ENCODE measurements at places on chromosomes 11 and 22.

GRCh38 chr11:101618709-101619108 is 34.9 kb upstream of the TRPC6 start:
- no peak for DNase-seq

DNA sequence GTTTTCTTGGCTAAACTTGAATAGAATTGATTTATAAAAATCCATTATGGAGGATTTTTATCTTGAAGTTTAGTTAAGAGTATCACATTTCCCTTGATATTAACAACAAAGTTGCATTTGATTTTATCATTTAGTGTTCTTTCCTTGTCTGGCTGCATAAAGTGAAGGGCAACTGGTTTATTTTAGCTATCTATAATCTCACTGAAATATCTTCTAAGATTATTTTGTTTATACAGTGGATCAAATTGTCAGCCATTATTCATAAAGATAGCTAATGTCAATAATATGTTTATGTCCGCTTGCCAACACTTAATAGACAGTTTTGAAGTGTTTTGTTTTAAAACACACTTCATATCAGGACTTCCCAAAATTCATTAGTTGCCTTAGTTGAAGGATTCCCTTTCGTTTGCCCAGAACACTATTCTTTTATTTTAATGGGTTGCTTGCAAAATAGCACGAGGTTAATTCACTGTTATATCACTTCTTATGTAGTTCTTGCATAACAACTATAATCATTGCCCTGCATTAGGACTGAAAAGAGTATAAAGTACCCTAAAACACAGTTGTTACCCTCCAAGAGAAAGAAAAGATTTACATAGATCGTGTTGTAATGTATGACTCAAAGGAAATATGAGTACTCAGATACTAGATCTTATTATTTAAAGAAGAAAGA is 73.0 kb downstream of the MSANTD4 start:
- no peak for DNase-seq

- DNase-seq = no peak
Observed at GRCh38 chr11:62622476-62623089, 797 bp upstream of the B3GAT3 start.

GRCh38 chr11:26578998-26579661 is 7.1 kb upstream of the MUC15 start:
- no peak for DNase-seq

GRCh38 chr22:33812360-33812977 is 107.8 kb downstream of the LARGE1 start:
- DNase-seq = no peak

GRCh38 chr22:45196926-45197605 is 33.3 kb downstream of the NUP50 start:
- DNase-seq = no peak

GRCh38 chr22:29184849-29185490 is 20.7 kb upstream of the EMID1 start:
- DNase-seq = no peak

- no peak for DNase-seq
Observed at GRCh38 chr11:124110201-124110600, 5.0 kb upstream of the VWA5A start.

- DNase-seq = no peak
Observed at GRCh38 chr22:44661070-44661469, 40.9 kb upstream of the PRR5 start.

DNA sequence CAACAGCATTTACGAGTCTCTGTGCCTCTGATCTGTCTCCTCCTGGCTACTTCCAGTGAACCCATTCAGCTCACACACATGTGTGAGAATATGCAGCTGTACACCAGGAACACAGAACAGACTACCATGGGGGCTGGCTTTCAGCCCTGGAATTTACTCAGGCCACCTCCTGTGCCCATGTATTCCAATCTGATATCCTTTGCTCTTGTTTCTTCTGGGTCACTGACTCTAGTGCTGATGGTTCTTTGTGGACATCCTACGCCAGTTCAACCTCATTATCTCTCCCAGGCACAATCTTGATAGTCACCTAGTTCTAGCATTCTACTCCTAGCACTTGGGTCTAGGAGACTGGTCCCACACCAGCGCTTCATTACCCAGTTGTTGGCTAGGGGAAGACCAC is 23.0 kb upstream of the ZC3H12C start:
- no peak for DNase-seq

DNA sequence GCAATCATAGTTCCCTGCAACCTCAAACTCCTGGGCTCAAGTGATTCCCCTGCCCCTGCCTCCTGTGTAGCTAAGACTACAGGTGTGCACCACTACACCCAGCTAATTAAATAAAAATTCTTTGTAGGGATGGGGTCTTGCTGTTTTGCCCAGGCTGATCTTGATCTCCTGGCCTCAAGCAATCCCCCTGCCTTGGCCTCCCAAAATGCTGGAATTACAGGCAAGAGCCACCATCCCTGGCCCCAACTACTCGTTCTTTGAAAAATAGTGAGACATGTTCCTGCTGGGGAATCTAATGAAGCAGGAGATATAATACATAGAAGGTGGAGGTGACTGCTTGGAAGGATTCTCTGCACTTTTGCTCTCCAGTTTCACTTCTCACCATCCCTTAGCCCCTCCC is 40.1 kb upstream of the RFPL3 start:
- no peak for DNase-seq

GRCh38 chr11:92703449-92703830 is 266.0 kb upstream of the MTNR1B start:
- no peak for DNase-seq

GRCh38 chr11:7600205-7600775 is 73.0 kb downstream of the CYB5R2 start:
- DNase-seq = no peak

DNA sequence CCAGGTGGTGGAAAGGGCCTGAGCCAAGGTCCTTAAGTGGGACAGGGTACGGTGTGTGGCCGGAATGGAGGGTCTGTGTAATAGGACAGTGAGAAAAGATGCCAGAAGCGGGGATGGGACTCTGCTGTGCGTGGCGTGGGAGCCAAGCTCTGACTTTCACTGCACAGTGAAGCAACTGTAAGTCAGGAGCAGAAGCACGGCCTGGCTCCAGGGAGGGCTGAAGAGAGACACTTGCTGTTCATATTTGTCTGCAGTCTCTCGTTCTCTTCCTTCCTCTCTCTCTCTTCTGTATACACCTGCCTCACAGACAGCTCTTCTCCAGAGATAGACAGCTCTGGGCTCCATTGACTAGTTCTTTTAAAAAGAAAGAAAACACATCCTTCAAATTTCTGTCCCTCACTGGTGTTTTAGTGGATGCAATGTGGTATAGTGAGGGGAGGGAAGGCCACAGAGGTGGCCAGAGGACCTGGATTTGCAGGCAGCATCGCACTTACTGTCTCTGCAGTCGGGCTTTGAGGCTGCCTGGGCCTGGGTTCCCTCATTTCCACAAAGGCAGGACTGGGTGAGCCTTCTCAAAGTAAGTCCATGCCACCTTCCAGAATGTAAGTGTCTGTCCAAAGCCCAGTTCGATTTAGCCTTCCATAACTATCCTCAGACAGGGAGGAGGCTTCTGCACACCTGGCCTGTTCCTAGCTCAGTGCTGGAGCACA is 2.1 kb downstream of the IL17RA start:
- DNase-seq = no peak

DNA sequence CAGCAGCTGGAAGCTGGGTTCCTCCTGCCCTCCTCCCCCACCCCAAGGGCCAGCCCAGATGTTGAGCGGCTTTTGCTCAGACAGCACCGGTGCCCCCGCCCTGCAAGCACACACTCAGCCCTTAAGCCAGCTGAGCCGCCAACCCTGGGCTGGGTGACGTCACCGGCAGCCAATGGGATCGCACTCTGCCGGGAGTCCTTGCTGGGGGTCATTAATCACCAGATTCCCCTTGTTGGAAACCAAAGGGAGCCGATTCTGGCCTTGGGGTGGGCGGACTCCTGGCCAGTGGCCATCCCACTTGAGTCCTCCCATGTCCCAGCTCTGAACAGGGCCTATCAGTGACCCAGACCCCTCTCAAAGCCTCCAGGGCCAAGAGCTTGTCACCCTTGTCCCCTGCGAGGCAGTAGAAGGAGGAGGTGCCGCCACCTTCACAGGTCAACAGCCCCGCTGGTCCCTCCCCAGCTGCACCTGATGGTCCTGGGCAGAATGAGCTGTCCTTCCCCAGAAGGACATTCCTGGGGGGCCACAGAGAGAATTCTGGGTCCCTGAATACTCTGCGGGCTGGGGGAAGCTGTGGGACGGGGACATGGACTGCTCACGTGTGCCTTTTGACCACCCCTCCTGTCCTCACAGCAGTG is 7.4 kb downstream of the DUSP8 start:
- peak; percentile 9 for DNase-seq

DNA sequence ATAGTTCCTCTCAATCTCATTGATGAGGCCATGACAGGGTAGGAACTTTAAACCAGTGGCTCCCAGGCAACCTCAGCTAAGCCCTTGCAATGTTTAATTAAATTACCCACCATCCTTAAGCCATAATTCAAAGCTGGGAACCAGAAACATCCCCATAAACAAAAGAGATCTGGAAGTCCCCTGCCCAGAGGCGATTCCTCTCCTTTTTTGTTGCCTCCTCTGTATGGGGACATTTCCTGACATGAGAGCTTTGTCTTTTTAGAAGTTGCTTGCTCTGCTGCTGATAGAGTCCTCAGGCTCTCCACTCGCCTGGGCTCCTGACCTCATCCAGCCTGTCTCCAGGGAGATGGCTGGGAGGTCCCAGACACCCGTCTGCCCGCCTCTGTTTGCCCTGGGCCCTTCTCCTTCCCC is 3.2 kb downstream of the DTX4 start:
- DNase-seq = no peak

DNA sequence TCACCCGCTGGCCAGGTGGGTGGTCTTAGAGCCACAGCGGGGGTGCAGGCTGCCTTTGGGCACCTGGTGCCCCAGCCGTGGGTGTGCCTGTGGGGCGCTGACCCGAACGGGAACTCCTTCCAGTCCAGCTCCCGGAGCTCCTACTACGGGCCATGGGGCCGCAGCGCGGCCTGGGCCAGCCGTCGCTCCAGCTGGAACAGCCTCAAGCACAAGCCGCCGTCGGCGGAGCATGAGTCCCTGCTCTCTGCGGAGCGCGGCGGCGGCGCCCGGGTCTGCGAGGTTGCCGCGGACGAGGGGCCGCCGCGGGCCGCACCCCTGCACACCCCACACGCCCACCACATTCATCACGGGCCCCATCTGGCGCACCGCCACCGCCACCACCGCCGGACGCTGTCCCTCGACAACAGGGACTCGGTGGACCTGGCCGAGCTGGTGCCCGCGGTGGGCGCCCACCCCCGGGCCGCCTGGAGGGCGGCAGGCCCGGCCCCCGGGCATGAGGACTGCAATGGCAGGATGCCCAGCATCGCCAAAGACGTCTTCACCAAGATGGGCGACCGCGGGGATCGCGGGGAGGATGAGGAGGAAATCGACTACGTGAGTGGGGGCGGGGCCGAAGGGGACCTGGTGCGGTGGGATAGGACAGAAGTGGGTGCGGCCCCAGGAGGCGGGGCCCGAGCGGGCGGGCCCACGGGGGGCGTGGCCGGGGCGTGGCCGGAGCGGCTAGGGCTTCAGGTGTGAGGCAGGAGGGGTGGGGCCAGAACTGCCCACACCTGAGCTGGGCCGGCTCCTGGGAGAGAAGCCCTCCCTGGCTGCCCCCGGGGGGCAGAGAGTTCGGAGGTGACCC is 91.5 kb downstream of the CACNA1I start:
- no peak for DNase-seq

DNA sequence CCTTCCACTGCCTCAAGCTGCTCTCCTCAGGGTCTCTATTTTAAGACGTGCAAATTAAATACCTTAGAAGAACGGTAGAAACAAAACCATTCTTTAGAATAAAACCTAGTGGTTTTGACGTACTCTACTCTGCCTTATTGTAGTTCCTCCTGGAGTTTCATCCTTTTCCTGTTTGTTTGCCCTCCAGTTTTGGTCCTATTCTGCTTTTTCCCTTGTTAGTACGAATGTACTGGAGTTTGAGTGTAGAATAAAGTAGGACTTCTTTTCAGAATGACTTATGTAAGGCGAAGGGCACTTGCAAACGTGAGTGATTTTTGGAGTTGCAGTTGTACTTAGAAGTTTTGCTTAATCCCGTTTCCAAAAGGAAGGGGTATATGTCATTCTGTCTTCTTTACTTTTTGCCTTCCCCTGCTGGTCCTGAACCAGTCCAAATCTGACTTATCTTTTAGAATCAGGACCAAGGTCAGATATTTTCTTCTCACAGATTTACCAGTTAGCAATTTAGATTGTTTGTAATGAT is 1.4 kb downstream of the SIK2 start:
- no peak for DNase-seq

DNA sequence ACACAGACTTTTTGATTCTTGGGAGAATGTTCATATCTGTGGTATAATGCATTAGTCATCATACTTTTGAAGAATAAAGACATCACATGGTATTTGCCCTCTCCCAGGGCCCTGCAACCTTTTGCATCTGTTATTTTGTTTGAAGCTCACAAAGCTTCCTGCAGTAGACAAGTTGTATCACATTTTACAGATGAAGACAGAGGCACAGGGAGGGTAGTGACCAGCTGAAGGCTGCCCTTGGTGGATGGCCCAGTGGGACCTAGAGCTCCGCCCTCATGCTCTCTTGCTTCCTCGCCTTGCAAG is 66.4 kb downstream of the UBASH3B start:
- DNase-seq = no peak

DNA sequence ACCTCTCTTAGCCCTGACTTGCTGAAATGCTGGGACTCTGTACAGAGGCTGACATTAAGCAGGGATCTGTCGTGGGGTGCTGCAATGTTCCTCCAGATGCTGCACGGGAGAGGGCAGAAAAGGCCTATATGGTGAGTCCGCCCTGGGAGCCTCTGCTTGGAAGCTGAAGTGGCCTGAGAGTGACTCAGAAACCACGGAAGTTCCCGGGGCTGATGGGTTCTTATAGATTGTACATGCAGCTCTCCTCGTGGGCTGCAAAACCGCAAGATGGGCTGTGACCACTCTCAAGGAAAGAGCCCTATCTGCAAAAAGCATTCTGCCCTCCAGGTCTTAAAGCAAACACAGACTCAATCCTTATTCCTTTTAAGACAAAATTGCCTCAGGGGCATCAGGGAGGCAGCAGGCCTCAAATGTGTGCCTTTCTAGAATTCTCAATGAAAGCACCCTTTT is 5.8 kb upstream of the SLC43A3 start:
- DNase-seq = no peak

All from DMS 273 treated with DMSO at 0.1 percent for 48 hours (cell line).